ENCODE measurements at places on chromosomes 7 and 10. TPM values are rescaled to one million over a fixed set of nuclear protein-coding genes. Genes with fewer than 3 reads are reported as not detected.

The ACADSB gene
- total RNA-seq, result 13.2 TPM

The PROSER2 gene
- 4.6 TPM for total RNA-seq

The CEP55 gene
- total RNA-seq, result 0.80 TPM

The ZDHHC6 gene
- 15.6 TPM for total RNA-seq

The GPR85 gene
- total RNA-seq, result 0.46 TPM
